ENCODE measurements at places on chromosomes 1 and 21. TPM values are rescaled to one million over a fixed set of nuclear protein-coding genes. Genes with fewer than 3 reads are reported as not detected.

- DNase-seq: no peak
Observed at GRCh38 chr1:2053217-2053616, 3.0 kb downstream of the PRKCZ start.

- DNase-seq: no peak
Observed at GRCh38 chr1:195026792-195027191, 1581.4 kb downstream of the KCNT2 start.

DNA sequence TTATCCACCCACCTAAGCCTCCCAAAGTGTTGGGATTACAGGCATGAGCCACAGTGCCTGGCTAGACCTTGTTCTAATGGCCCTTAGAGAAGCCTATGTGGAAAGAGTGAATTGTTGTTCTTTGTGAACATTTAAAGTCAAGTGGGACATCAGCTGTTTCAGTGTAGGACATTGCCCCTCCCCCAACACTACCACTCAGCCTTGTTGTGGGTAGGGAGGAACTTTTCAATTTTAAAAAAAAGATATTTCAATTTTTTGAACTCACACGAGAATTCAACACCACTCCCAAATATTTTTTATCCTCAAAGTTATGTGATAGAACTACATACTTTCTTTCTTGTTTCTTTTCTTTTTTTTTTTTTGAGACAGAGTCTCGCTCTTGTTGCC lies 36.7 kb upstream of the TMEM222 start:
- no peak for DNase-seq

DNA sequence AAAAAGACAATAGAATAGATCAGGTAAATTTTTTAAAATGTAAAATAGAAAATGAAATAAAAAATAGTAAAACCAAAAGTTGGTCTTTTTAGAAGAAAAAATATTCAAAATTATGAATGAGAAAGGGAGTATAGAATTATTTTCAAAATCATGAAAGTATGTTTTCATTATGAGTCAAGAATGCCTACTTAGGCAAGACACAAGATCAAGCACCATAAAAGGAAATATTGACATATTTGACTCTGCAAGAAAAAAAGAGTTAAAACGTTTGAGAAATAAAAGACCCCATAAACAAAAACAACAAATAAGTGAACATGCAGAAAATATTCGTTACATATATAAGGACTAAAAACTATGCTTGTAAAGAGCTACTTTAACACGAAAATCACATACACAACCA lies 4.8 kb upstream of the COX20 start:
- no peak for DNase-seq

The THEM5 gene
- not detected for total RNA-seq

The MPZ gene
- 0.18 TPM for total RNA-seq
